ENCODE measurements at places on chromosomes 7 and 10. TPM values are rescaled to one million over a fixed set of nuclear protein-coding genes. Genes with fewer than 3 reads are reported as not detected.

Gene ATRNL1
- not detected for total RNA-seq

Gene TTYH3
- 131 TPM for total RNA-seq

Gene VGF
- total RNA-seq: not detected

Gene VSTM4
- 0.25 TPM for total RNA-seq

Gene KLF6
- 314 TPM for total RNA-seq

Gene HTRA1
- 137 TPM for total RNA-seq
